A549 treated with GW870086 at 1 μM for 4 hours (cell line): ENCODE measurements at places on chromosomes 3 and 15. TPM values are rescaled to one million over a fixed set of nuclear protein-coding genes. Genes with fewer than 3 reads are reported as not detected.

Gene ROPN1B
- not detected in 5 replicates for total RNA-seq

Gene EBLN2
- 0.49 to 0.70 TPM (median 0.56 TPM) in 4 of 5 replicates, not detected in the other for total RNA-seq

Gene WDR73
- 36.1 to 45.9 TPM (median 39.2 TPM) in 5 replicates for total RNA-seq

Gene RBP2
- total RNA-seq = not detected in 5 replicates

Gene NTRK3
- total RNA-seq = 16.5 to 25.8 TPM (median 22.9 TPM) in 5 replicates

Gene ECE2
- not detected in 5 replicates for total RNA-seq

Gene CTXN2
- 0.05 TPM in 1 of 5 replicates, not detected in the others for total RNA-seq

Gene PLA2G4E
- total RNA-seq = not detected in 5 replicates

Gene ZNF35
- total RNA-seq = 6.1 to 7.0 TPM (median 6.5 TPM) in 5 replicates

Gene CMTM8
- 8.5 to 14.8 TPM (median 13.0 TPM) in 5 replicates for total RNA-seq

Gene KBTBD13
- total RNA-seq = not detected in 5 replicates

Gene CIDEC
- total RNA-seq = 35.1 to 45.7 TPM (median 37.0 TPM) in 5 replicates

Gene GABRG3
- total RNA-seq = 0.15 to 0.81 TPM (median 0.31 TPM) in 4 of 5 replicates, not detected in the other

Gene CNTN3
- total RNA-seq = not detected in 5 replicates

Gene ATP11B
- total RNA-seq = 7.0 to 13.5 TPM (median 11.4 TPM) in 5 replicates

Gene TMEM212
- not detected in 5 replicates for total RNA-seq

Gene NPHP3
- 7.5 to 11.0 TPM (median 9.6 TPM) in 5 replicates for total RNA-seq

Gene HDDC3
- total RNA-seq = 27.1 to 34.8 TPM (median 30.9 TPM) in 5 replicates

Gene FOXL2NB
- total RNA-seq = 0.69 to 1.4 TPM (median 1.2 TPM) in 5 replicates

Gene TP63
- 0.11 to 0.29 TPM (median 0.21 TPM) in 5 replicates for total RNA-seq

Gene STAG1
- total RNA-seq = 7.7 to 10.3 TPM (median 9.8 TPM) in 5 replicates

Gene TLR9
- 0.09 TPM in 1 of 5 replicates, not detected in the others for total RNA-seq

Gene NSUN3
- total RNA-seq = 5.0 to 8.2 TPM (median 7.1 TPM) in 5 replicates

Gene LRTM1
- not detected in 5 replicates for total RNA-seq

Gene NRROS
- not detected in 5 replicates for total RNA-seq

Gene DLL4
- 1.1 to 2.0 TPM (median 1.2 TPM) in 5 replicates for total RNA-seq

Gene TEX9
- total RNA-seq = 4.1 to 5.6 TPM (median 4.7 TPM) in 5 replicates

Gene POLQ
- 5.9 to 7.5 TPM (median 6.6 TPM) in 5 replicates for total RNA-seq

Gene CHRNA5
- total RNA-seq = 30.9 to 35.7 TPM (median 33.6 TPM) in 5 replicates

Gene CSPG4
- 0.08 to 0.20 TPM (median 0.14 TPM) in 5 replicates for total RNA-seq

Gene CNTN4
- total RNA-seq = not detected in 5 replicates

Gene MKRN3
- 1.7 to 2.6 TPM (median 1.9 TPM) in 5 replicates for total RNA-seq

Gene AGBL1
- total RNA-seq = not detected in 5 replicates

Gene GPR87
- 2.1 to 2.5 TPM (median 2.3 TPM) in 5 replicates for total RNA-seq

Gene IL12A
- total RNA-seq = 0.61 to 1.2 TPM (median 0.98 TPM) in 5 replicates

Gene SPTBN5
- 0.10 to 0.36 TPM (median 0.16 TPM) in 5 replicates for total RNA-seq
